SK-N-DZ (cell line): ENCODE measurements at places on chromosomes 6 and 20.
A peak's percentile ranks its signal among the peaks of the same experiment; 100 is the strongest.

- no peak for DNase-seq
Observed at GRCh38 chr20:19317237-19318069, 105.0 kb downstream of the SLC24A3 start.

DNA sequence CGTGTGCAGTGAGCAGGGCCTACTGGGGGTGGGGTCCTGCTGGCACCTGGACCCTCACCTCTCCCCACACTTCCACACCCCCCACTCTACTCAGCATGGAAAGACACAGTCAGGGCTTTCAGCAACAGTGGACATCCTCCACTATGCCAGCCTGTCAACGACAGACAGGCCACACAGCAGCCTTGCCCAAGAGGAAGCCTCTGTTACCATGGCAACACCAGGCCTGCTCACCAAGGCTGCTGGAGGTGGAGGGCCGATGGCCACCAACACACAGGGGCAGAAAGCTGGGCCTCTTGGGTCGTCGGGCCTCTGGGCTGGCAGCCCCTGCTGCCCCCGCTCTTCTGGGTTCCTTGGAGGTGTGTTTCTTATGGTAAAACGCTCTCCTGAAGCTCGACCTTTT is 13.6 kb downstream of the BNIP5 start:
- DNase-seq = peak; percentile 71

DNA sequence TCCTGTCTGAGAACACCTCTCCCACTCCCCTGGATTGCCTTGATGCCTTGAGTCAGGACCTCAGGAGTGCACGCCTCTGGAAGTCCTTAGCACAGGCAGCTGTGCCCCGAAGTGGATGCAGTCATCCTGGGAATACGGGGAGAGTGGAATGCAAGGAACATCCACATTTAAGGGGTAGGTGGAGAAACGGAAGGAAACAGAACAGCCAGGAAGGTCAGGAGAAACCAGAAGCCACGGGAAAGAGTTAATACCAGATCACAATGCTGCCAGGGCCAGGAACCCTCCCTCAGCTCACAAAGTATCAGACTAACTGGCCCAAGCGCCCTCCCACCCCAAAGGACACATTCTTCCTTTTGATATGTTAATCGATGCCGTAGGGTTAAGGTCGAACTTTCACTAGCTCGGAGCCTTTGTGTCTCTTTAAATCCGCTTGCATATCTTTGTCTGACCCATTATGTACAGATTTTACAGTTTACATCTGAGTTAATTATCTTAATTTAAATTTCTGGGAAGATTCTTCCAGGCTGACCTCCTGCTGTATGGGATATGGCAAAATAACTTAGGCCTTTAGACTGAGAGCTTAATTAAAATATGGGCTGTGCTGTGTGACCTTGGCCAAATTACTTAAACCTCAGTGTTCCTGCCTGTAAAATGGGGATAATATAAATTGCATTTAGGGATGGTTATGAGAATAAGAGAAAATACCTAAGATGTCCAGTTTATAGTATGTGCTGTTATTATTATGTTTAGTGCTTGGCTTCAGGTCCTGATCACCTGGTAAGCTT is 24.0 kb upstream of the CCND3 start:
- DNase-seq = no peak

DNA sequence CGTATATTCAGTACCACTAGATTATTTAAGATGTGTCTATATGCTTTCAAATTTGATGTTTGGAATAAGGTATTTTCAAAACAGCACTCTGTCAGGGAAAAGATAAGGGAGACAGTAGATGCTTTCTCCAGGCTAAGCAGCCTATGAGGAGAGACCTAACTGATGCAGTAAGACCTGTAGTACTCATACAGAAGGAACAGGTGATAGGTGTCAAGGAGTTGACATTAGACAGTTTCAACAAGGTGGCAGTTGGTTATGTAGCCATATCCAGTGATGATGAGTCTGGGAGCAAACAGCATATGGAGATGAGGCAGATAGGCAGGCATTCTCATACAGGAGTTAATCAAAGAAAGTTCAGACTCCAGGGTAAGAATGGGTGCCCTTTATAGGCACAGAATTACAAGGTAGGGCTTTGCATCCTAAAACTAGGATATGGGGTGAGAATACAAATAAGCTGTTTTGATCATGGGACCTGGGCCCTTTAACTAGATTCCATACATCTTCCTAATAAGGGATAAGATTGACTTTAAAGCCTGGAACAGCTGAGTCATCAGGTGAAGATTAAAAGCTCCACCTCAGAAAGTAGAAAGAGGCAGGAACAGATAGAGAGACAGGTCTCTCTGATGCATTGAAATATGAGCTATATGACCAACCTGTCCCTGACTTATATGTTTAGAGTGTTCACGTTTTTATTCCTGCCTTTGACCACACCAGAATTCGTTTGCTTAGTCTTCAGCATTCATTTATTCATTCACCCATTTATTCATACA is 7.9 kb downstream of the RSPH4A start:
- peak; percentile 63 for DNase-seq

GRCh38 chr6:884570-884969 is 191.6 kb upstream of the EXOC2 start:
- DNase-seq = no peak

DNA sequence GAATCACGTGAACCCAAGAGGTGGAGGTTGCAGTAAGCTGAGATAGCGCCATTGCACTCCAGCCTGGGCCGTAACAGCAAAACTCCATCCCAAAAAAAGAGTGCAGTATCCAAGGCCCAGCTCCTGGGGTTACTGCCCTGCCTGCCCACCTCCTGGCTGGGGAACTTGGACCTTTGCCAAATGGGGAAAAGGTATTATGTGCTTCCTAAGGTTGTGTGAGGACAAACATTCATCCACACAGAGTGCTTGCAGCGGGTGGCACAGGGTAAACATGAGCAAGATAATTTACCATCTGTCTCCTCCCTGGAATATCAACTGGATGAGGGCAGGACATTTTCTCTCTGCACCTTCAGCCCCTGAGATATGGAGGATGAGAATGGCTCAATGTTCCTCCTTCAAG is 94.9 kb upstream of the POPDC3 start:
- DNase-seq = no peak

DNA sequence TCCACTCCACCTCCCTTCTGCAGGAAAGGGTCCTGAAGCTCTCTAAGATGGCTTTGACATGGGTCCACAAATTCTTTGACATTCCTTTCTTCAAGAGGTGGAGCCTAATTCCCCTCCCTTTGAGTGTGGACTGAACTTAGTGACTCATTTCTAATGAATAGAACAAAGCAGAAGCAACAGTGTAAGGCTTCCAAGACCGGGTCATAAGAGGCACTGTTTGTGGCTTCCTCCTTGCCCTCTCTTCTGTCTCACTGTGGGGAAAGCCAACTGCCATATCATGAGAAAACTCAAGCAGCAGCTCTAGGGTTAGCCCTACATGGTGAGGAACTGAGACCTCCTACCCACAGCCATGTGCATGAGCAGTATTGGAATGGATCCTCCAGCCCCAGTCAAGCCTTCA is 5.9 kb upstream of the CDK5RAP1 start:
- no peak for DNase-seq

GRCh38 chr20:17418737-17419136 is 112.4 kb downstream of the BFSP1 start:
- no peak for DNase-seq

GRCh38 chr20:11976966-11977365 is 59.3 kb downstream of the BTBD3 start:
- no peak for DNase-seq

GRCh38 chr6:163782436-163783003 is 368.0 kb downstream of the QKI start:
- no peak for DNase-seq

DNA sequence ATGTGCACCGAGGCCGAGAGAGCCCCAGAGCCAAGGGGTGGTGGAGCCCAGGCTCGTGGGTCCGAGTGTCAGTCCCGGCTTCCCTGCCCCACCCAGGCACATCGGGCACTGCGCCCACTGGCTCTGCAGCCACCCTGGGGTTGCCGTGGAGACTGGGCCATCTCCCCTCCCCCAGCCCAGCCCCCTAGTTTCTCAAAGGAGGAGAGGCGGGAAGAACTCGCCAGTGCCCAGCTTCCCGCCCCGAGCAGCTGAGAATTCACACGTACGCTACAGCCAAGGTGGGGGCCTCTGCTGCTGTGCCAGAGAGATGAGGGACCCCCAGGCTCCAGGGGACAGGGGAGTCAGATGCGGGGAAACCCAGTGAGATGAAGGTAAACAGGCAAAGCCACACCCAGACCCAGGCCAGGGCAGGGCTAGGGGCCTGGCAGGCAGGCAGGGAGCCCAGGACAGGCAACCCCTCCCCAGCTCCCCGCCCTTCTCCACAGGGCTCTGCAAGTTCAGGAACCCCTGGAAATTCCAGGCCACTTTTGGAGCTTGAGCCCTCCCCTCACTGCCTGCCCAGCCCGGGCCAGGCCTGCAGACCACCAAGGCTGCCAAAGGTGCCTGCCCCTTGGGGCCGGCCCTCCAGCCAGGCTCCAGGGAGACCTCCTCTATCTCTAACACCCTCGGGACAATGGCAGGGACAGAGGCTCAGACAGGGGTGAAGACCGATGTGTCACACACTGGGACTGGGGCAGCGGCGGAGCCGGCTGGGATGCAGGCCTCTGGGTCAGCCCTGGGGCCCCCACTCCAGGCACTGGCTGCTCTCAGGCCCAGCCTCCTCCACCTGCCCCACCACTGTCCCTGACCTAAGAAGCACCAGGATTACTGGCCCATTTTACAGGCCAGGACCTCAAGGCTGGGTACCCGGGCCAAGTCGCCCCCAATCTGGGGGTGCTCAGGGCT is 6.0 kb downstream of the LAMA5 start:
- DNase-seq = no peak

DNA sequence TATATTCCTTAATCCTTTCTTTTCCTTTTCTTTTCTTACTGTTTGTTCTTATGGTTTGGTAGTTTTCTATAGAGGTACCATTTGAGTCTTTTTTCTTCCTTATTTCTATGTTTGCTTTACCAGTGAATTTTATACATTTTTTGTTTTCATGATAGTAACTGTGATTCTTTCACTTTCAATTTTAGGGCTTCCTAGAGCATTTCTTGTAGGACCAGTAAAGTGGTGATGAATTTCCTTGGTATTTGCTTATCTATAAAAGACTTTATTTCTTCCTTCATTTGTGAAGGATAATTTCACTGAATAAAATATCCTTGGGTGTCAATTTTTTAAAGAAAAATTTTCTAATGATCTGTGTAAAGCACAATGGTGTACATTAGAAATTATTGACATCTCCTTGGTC is 637.4 kb downstream of the CD109 start:
- DNase-seq = no peak

DNA sequence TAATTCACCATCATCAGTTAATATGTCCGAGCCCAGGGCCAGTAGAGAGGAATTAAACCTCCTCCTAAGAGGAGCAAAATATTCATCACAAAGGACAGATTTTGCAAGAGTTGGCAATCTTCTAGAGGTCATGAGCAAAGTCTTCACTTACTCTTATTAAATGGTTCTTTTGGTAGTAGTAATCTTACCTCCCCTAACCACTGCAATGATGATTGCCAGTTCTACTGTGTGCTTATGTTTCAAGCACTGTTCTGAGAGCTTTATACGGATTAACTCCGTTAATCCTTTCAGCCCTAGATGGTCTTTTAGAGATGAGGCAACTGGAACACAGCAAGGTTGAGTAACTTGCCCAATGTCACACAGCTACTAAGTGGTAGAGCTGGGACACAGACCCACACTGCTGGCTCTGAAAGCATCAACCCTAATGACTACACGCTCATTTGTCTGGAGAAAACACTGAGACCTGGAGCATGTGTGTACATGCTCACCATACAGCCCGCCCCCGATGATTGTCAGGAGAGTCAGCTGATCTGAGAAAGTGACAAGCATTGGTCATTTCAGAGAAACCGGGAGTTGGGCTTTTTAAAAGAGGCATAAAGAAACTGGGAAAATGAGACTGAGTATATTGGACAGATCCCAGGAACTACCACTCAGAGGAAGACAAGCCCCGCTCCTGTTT is 276.0 kb downstream of the NRN1 start:
- no peak for DNase-seq

GRCh38 chr6:118953391-118953790 is 18.4 kb upstream of the MCM9 start:
- no peak for DNase-seq

DNA sequence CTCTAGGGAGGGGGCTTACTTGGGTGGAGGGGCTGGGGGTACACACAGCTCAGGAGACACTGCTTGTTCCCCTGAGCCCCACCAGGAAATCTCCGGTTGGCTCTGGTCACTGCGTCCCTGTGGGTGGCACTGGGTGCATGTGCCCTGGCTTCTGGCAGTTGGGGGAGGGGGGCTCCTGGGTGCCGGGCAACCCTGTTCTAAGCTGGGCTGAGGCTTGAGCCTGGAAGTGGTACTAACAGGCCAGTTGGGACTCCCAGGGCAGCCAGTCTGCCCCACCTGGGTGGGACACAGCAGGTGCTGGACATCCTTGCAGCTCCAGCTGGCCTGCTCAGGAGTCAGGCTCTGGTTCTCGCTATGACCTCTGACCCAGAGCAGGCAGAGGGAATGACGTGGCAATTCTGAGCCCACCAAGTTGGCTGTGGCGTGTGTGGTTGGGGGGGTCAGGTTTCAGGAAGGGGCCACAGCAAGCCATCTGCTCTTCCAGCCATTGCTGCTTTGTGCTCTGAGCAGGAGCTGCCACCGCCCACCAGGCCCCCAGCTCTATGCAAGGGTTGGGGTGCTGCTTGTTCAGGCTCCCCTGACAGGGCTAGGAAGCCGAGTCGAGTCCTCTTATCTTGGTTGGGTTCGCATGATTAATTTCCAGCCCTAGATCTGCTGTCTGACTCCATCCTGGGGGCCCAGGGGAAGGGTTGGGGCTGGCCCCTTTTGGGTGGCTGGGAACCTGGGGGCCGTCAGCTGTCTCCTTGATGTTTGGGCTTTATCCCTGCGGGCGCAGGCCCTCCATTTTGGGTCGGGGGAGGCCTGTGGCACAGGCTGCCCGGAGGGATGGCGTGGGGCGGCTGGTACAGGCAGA is 590 bp downstream of the C20orf204 start:
- peak; percentile 76 for DNase-seq

DNA sequence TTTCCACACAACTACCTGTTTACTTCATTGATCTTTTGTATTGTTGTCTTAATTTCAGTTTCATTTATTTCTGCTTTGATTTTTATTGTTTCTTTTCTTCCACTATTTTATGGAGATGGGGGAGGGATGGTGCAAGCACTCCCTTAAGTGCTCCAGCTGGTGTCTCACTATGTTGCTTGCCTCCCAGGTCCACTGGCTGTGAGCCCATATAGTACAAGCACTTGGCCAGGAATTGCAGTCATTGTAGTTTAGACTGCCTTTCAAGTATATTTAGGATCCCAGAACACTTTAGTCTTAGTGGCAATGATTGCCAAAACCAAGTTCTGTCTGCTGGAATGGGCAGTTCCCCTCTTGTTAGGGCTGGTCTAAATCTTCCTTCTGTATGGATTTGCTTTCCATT is 34.9 kb upstream of the MAN1A1 start:
- DNase-seq = no peak

DNA sequence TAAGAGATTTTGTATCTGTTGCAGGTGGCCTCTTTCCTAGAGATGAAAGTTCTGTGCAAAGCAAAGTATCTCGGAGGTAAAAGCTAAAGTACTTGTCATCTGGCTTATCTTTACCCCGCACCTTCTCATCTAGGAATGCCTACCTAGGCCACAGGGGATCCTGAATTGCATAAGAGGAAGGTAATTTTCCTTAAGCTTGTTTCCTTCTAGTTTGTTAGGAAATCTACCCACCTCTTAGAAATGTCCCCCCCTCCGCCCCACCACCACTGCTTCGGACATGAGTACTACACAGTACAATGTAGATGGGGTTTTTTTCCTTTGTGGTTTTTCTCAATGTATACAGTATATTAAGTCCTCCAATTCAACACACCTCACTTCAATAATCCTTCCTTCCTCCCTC is 21.5 kb downstream of the FOXC1 start:
- DNase-seq = no peak
